Foreskin melanocyte (primary cell): ENCODE measurements at places on chromosomes 12 and 14.

DNA sequence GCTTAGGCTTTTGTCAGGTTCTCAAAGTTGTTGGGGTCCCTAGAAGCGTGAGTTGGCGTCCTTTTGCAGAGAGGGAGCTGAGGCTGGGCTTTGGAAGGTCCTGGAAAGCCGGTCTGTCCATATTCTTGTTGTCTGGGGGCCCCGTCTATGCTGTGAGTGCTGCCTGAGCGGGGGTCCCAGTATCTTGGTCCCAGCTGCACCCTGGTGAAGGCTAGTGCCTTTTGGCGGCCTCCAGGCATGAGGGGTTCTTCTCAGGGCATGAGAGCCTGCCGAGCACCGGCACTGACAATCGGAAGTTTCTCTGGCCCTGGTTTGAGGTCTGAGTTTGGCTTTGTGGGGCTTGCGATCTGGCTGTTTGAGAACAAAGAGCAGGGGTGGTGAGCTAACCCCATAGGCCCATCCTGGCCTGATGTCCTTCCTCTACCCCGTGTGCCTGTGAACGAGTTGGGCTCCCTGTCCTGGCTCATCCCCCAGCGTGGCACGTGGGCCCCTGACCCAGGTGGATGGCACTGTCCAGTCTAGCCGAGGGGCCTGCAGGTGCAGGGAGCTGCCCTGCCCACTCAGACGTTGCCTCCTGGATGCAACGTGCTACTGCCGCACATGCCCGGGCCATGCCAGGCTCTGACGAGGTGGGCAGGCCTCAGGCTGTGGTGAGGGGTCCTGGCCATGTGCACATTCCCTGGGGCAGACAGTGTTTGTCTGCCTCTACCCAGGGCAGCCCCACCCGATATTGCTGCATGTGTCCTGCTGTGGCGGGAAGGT is 3.9 kb downstream of the CEP170B start:
- no peak for DNase-seq

- no peak for DNase-seq
Observed at GRCh38 chr12:57844709-57845477, 1.6 kb downstream of the CTDSP2 start.

- DNase-seq = no peak
Observed at GRCh38 chr12:39144613-39145061, 239.2 kb upstream of the CPNE8 start.

- DNase-seq = no peak
Observed at GRCh38 chr14:75711105-75711795, 50.2 kb downstream of the TTLL5 start.

GRCh38 chr12:11877869-11878780 is 192.6 kb upstream of the BCL2L14 start:
- DNase-seq = no peak

- no peak for DNase-seq
Observed at GRCh38 chr14:55603401-55603953, 23.5 kb downstream of the KTN1 start.

DNA sequence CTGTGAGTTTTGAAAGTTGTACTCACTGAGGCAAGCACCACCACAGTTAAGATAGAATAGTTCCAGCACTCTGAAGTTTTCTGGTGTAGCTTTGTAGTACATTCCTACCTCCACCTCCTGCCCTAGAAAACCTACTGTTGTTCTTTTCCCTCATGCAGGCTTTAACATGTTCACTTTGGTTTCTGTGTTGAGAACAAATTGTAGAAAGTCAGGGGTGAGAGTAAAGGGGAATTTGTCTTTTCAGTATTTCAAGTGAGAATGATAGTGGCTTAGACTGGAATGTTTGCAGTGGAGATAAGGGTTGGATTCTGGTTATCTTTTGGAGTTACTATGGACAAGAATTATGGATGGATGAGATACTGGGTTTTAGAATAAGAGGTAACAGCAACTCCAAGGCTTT is 67.2 kb downstream of the AEBP2 start:
- no peak for DNase-seq

DNA sequence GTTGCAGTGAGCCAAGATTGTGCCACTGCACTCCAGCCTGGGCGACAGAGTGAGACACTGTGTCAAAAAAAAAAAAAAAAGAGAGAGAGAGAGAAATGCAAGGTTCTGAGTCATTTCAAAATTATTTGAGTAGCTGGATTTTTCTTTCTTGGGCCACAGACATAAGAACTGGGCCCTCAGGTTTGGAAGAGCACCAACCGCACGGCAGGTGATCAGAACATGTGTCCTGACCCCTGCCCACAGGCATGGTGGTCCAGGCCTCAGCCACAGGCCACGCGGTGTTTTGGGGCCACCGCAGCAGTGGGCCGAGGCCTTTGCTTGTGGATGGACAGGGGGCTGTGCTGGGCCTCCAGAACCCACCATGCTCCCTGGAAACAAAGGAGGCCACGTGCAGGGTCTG is 126.7 kb downstream of the CALM1 start:
- no peak for DNase-seq

DNA sequence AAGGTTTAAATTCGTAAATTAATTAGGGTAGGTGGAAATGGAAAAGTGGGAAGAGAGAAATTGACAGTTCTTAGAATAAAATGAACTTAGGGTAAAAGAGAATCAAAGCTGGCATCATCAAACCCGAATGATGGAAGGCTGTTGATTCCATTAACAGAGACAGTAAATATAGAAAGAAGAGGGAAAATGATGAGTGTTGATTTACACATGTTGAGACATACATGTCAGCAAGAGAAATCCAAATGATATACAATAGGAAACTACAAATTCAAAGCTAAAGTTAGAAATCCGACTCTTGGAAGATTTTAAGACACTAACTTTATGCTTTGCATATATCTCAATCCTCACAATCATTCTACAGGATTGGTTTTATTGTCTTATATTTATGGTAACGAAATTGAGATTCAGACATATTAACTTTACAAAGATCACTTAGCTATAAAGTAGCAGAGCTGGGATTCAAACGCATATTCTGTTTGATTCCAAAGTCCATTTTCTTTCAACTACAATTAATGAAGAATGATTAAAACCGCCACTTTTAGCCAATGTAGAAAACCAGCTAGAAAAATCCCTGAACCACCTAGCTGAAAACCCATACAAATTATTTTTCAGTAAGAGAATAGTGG is 30.2 kb downstream of the LIMA1 start:
- no peak for DNase-seq

DNA sequence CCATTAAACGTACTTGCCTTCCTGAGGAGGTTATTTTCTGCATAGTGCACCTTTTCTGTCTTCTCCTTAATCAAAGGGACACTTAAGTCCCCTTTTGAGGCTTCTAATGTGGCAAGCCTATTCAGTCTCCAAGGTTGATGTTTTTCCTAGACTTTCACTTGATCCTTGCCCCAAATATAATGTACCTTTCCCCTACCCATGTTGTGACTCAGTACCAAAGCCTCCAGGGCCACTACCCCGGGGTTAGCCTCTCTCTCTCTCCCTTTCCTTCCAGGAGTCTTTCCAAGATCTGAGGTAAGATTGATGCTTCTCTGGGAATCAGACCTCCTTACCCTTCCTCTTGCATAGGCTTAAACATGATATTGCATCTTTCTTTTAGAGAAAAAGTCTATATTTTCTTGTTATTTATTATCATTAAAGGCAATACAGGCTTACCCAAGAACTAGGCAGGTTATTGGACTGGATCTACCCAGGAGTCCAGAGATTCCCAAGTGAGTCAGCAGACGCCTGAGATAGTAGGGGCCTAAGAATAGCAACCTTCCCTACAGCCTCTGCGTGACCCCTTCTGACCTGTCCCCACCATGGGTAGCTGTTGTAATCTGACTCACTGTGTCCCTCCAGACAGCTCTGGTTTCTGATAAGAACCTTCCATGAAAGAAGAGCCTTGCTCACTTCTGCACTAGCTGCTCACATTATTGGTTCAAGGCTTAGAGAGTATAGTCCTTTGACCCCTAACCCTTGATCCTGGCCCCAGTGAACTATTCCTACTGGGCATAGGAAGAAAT is 172.9 kb downstream of the ZFP36L1 start:
- DNase-seq = no peak
